ENCODE measurements at places on chromosomes 3 and 15. TPM values are rescaled to one million over a fixed set of nuclear protein-coding genes. Genes with fewer than 3 reads are reported as not detected.
A peak's percentile ranks its signal among the peaks of the same experiment; 100 is the strongest.

The SKOR1 gene
- total RNA-seq = 0.13 TPM

DNA sequence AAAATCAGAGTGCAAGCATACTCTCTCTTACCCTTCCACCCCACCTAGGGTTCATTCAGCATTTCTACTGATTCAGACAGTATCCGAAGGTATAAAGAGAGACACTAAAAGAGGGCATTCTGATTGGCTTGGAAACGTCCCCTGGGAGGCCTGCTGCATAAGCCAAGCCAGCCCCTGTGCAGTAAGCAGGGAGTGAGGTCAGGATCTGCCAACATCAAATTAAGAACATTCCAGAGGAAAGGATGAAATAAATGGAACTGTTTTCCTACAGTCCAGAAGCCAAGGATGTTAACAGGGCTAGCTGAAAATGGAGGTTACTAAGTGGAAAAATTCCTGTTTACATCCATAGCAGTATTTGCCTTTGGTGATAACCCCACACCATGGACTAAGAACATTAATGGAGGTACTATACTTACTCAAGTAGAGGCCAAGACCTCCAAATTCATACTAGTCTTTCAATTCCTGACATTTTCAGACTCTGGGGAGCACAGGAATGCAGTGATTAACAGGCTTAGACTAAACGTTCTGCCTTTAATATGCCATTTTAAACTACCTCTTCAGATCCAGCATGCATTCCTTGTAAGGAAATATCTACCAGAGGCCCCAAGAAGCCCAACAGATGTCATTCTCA lies 34.5 kb downstream of the NPTN start:
- no peak for DNase-seq

GRCh38 chr15:48893311-48893710 lies 15.4 kb downstream of the EID1 start:
- no peak for DNase-seq

GRCh38 chr15:29859973-29860715 lies 37.9 kb upstream of the TJP1 start:
- DNase-seq = no peak

The GOLGA8G gene
- not detected for total RNA-seq

DNA sequence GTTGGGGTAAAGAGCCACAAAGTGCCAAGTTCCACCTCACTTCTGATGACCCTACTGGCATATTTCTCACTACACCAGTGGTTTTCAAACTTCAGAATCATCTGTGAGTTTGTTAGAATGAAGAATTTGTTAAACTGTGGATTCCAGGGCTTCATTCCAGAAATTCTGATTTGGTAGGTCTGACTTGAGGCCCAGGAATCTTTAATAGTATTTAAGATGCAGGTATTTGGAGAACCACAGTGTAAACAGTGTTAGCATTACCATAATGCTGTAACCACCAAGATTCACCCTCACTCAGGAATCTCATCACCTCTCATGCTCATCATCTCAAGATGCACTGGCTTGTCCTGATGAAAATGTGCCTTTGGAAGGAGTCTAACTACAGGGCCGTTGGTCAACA lies 6.0 kb downstream of the KCNMB3 start:
- DNase-seq = no peak

DNA sequence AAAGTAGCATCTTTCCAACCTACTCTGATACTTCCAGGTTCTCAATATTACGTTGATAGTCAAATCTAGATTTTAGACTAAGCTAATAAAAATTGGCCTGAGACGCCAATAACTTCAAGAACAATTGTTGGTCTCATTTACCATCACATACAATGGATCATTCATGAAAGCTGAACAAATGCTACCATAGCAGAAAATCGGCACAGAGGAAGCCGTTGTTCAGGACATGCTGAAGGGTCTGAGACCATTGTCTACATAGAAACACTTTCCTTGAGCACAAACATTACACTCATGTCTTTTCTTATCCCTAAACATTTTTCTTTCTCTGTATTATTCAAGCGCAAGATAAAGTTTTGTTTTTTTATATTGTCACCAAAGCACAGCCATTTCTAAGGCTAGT lies 37.2 kb upstream of the FHIT start:
- DNase-seq = no peak

The MESP2 gene
- total RNA-seq = not detected

DNA sequence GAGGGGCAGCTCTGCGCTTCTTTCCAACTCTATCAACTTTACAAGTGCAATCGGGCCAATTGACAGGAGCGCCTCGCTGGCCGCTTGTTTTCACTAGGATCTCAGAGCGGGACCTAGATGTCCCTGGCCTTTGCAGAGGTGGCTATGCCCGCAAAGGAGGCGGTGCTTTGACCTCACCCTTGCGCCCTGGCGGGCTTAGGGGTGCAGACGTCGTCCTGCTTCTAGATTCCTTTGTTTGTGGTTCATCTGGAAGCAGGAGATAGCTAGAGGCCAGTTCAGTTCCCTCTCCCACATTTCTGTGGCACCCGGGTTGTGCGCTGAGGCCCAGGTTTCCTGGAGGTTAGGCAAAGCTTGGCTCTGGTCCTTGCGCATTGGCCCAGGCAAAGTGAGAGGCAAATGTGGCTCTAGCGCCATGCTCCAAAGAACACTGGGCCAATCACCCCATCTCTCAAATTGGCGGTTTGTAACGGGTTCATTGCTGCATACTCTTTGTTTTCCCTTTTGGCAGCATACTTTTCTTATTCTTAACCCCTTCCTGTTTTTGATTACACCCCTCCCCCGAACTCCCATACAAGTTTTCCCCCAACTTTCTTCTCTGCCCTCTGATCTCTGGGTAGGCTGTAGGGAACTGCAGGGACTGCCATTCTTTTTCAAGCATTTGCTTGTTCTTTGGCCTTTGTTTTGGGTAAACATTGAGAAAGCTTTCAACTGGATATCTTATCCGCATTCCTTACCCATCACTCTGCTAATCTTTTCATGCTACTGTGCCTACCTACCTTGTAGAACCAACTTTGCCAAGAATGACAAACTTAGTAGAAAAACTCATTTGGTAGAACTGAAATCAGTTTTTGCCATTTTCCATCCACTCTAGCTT lies 1.4 kb downstream of the PPM1L start:
- peak; percentile 24 for DNase-seq

DNA sequence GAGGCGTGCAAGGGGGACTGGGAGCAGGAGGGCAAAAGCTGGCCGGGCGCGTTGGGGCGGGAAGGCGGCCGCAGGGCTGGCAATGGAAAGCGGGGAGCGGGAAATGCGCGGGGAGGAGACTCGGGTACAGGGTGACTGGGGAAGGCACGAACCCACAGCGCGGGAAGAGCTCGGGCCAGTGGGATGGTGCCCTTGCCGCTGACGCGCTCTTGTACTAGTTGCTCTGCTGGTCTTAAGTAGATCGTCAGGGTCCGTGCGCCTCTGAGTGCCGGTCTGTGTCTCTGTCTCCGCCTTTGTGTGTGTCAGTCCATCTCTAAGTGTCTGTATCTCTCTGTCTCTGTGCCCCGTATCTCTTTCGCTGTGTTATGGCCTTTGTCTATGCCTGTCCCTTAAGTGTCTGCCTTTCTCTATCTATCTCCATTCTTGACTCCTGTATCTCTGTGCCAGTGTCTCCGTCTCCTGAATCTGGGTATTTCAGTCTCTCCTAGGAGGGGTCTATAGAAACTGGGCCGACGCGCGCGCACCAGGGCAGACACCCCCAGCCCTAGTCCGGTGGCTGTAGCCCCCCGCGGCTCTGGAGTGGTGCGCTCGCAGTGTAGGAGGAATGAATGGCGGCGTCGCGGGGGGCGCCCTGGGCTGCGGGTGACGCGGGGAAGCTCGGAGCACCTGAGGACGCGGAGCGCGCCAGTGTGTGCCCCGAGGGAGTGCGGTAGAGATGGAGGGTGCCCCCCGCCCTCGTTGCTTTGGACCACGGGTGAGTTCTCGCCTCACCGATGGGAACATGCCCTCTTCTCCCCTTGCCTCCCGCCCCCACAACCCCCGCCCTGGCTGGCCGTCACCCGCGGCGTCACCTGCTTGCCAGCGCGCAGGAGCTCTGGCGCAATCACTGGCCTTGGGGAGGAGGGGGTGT lies 756 bp upstream of the CAMK2N2 start:
- no peak for DNase-seq

The CCDC13 gene
- 0.58 TPM for total RNA-seq

DNA sequence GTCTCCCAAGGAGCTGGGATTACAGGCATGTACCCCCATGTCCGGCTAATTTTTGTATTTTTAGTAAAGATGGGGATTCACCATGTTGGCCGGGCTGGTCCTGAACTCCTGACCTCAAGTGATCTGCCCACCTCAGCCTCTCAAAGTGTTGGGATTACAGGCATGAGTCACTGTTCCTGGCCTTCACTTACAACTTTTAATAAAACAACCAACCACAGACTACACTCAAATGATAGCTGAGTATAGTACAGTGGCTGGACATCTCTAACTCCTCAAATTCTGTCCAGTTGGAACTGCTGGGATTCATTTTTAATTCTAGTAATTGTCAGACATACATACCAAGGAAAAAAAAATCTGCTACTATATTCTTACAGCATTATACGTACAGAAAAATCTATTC lies 71.0 kb downstream of the PBRM1 start:
- no peak for DNase-seq

GRCh38 chr15:45637552-45638033 lies 2.8 kb downstream of the SQOR start:
- peak; percentile 74 for DNase-seq

The SPATA12 gene
- not detected for total RNA-seq

The LEO1 gene
- 6.6 TPM for total RNA-seq

DNA sequence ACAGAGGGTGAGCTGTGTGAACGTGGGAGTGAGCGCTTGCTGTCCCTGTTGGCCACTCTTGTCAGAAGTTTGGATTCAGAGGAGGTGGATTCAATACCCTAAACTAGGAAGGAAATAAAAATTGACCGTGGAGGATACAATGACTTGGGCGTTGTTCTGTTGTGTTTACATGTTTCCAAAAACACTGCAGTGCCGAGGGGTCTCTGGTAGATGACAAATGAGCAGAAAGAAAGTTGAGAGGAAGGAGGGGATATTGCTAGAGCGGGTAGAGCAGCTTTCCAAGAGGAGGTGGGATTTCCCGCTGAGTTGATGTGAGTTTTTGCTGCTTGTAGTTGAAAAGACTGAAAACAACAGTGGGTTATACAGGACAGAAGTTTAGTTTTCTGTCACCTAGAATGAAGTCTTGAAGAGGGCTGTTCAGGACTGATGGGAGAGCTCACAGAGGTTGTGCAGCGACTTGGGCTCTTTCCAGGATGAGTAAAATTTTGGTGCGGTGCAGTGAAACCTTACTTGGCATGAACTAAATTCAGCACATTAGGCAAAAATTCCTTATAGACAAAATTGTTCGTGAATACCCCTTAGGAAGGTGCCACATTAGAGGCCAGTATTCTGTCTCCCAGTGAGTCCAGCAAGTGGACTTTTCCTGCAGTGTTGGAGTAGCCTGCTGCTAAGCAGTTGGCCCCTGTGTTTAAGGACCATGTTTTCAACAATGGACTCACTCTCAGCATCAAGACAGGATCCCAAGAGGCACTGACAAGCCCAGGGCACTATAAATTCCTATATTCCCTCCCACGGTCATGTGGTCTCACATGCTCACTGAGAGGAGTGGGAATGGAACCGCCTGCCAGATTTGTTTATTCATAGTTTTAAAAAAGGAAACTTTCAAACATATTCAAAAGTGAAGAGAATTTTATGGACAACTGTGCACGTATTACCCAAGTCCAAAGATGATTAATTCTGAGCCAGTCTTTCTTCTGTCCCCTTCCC lies 435.0 kb upstream of the C2CD4B start:
- no peak for DNase-seq

GRCh38 chr3:109685084-109686079 lies 348.0 kb upstream of the DPPA4 start:
- DNase-seq = peak; percentile 78

- no peak for DNase-seq
Measured at GRCh38 chr3:50163572-50164455, 8.7 kb downstream of the SEMA3F start.

- DNase-seq = peak; percentile 38
Measured at GRCh38 chr15:44584162-44584749, 47.3 kb downstream of the EIF3J start.

DNA sequence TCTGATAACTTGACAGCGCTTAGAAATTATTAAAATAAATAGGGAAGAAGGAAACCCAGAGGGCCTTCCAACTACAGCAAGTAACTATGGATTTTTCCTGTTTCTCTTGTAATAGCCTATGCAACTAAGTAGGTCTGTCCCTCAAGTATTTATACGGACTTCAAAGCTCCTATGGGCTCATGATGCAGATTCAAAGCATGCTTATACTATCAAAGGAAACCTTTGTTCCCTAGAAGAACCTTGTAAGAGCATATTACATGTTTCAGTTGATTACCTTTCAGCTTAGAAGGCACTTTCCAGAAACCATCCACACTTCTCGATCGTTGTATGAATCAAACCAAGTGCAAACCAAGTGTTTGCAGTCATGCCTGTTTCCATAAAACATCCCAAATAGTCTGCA lies 158.8 kb downstream of the ALCAM start:
- DNase-seq = no peak

DNA sequence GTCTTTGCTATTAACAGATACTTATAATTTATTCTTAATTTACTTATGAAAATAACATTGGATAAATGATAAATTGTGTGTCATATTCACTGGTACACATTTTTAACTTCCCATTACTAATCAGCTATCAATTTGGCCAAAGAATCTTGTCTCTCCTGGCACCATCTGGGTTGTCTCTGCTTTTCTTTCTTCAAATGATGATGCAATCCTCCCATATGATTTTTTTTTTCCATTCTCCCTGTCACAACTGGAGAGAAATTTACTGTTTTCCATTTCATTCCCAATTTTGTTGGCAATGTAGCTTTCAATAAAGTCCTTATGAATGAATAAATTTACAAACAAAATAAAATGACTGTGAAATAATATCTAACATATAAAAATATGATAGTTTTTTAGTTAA lies 743.7 kb upstream of the EPHA6 start:
- no peak for DNase-seq

The XRN1 gene
- 18.3 TPM for total RNA-seq

GRCh38 chr15:71387810-71388209 lies 272.5 kb downstream of the THSD4 start:
- DNase-seq = no peak

GRCh38 chr15:88814393-88814792 lies 11.2 kb downstream of the ACAN start:
- DNase-seq = no peak

The REC114 gene
- total RNA-seq = not detected

All from heart right ventricle (tissue), 16 donors.